Activated CD8-positive, alpha-beta memory T cell treated with anti-CD3 and anti-CD28 coated beads for 1 hour (primary cell): ENCODE measurements at places on chromosomes 11 and 22.

- DNase-seq, result no peak
Observed at GRCh38 chr11:44257338-44258189, 52.4 kb downstream of the ALX4 start.

GRCh38 chr22:44153710-44154109 is 27.0 kb upstream of the PARVG start:
- no peak for DNase-seq

DNA sequence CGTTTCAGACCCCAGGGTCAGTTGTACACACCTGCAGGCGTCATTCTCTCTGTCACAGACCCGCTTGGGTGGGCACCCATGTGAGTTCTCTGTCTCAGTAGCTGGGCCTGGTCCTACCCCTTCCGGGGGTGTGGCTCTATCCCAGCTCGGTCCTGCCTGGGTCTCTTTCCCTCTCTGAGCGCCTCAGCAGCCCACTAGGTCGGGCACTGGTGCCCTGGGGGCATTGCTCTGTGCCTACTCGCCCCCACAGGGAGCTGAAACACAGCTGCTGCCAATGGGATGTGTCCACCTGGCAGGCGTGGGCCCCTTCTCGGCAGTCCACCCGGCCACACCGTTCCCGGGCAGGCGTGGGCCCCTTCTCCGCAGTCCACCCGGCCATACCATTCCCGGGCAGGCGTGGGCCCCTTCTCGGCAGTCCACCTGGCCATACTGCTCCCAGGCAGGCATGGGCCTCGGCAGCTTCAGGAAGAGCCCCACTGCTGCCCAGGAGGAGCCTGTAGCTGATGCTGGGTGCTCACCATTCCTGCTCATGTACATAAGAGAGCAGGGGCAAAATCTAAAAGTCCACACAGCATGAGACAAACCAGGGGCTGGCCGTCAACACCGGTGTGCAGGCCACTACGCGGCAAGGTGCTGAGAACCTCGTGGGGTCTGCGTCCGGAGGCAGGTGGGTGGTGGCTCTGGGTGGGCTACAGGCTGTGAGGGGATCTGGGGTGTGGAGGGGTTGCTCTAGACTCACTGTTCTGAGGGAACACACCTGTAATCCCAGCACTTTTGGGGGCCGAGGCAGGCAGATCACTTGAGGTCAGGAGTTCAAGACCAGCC is 12.3 kb downstream of the MLC1 start:
- no peak for DNase-seq

- DNase-seq, result no peak
Observed at GRCh38 chr22:24417200-24417599, 10.2 kb upstream of the ADORA2A start.

DNA sequence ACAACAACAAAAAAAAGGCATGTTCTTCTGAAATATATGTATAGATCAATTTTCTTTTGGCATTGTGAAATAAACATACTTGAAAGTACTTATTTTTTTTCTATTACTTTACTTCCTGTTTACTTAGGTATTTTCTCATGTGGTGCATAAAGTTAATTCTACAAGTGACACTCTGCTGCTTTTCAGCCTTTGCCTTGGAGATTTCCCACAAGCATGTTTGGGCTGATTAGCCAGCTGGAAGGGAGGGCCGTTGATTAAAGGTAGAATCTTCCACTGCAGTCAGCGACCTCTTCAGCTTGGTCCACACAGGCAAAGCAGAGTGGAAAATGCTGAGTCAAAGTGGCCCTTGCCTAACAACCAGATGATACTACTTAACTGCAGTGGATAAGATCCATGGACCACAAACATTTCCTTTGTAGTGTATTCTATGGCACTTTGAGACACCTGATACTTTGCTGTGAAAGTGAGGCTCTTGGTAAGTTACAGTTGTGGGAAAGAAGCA is 176.0 kb downstream of the ARHGAP42 start:
- no peak for DNase-seq

GRCh38 chr22:46706060-46706459 is 32.0 kb downstream of the CERK start:
- DNase-seq, result no peak

- no peak for DNase-seq
Observed at GRCh38 chr11:11163236-11163635, 189.8 kb downstream of the CSNK2A3 start.

DNA sequence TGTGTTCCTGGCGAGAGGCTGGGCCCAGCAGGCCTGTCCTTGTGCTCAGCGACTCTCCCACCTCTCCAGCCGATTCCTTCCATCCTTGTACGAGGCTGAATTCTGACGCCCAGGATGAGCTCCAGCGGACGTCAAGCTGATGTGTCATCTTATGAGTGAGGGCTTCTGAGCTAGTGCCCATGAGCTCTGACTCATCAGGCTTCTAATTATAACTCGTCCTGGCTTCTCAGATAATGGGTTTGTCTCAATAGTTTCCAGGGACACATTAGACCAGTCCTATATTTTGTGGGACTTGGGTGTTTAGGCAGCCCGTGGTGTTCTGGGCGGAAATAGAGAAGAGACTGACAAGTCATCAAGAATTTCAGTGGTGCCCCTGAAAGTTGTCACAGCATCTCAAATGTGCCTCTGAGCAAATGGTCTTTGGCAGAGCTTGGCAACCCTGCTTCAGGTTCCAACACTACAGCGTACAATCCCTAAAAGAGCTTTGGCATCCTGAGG is 108.2 kb upstream of the CD44 start:
- DNase-seq, result no peak

- no peak for DNase-seq
Observed at GRCh38 chr22:46828323-46828900, 66.0 kb downstream of the TBC1D22A start.

DNA sequence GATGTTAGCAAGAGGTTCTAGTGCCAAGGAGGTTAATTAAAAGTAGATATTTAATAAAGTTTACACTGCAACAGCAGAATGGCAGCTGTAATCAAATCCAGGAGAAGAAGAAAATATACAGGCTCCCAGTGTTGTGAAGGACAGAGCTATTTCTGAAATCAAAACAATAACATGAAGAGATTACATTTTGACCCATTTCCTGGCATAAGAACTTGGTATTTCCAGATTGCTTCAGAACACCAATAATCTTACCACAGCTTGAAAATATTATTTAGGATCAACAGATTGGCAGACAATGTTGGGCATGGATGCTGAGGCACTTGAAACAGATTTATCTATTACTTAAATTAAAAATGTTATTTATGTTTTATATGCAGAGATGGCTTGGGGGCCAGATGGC is 692.5 kb downstream of the KCNA4 start:
- DNase-seq, result no peak

- no peak for DNase-seq
Observed at GRCh38 chr11:44605965-44606364, 40.5 kb downstream of the CD82 start.

GRCh38 chr11:79117488-79117887 is 323.3 kb downstream of the TENM4 start:
- no peak for DNase-seq

GRCh38 chr11:117303646-117304315 is 12.3 kb downstream of the BACE1 start:
- DNase-seq, result no peak

DNA sequence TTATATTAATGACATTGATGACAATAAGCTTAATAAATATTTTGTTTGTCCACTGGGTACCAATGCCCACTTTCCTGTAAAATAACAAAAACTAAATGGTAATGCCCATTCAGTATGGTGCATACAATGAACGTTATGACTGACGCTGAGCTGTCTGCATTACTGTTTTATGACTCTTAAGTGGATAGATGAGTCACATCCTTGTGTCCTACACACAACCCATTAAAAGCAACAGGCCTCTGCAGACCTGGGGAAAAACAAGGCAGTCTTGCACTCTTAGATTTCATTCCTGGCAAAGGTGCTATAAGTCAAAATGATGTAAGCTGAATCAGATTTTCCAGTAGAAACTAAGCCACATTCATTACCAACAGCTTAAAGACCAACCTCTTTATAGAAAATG is 176.3 kb upstream of the TMEM45B start:
- DNase-seq, result no peak

- DNase-seq, result no peak
Observed at GRCh38 chr22:49965091-49966040, 4.8 kb downstream of the PIM3 start.

DNA sequence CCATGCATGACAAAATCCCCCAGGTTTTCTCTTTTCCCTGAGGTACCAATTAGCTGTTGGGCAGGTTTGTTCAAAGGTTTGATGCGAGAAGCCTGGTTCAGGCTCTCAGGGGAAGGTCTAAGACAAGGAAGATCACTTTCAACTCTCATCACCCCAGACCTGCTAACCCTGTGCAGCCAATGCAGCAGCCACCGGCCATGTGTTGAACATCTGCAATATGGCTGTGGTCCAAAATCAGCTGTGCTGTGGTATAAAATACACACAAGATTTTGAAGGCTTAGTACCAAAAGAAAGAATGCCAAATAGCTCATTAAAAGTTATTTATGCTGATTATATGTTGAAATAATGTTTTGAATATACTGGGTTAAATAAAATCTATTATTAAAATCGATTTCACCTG is 58.5 kb downstream of the SMCO4 start:
- DNase-seq, result no peak

- DNase-seq, result no peak
Observed at GRCh38 chr22:19401483-19401882, 30.1 kb downstream of the HIRA start.

DNA sequence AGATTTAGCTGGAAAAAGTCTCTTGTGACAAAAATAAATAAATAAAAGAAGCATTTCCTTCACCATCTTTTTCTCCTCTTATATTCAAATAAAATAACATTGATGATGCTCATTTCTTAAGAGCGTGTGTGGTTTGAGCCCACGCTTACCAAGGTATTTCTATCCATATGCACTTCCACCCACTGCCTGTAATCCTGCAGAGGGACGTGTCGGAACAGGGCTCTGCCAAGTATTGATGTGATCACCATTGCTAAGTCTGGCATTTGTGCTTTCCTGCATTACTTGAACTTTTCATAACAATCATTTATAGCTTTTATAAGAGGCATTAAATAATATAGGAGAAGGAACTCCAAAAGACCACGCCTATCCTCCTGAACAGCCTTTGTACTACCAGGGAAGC is 107.6 kb downstream of the SHANK2 start:
- DNase-seq, result no peak

- DNase-seq, result no peak
Observed at GRCh38 chr22:19576460-19577421, 52.5 kb upstream of the CLDN5 start.

DNA sequence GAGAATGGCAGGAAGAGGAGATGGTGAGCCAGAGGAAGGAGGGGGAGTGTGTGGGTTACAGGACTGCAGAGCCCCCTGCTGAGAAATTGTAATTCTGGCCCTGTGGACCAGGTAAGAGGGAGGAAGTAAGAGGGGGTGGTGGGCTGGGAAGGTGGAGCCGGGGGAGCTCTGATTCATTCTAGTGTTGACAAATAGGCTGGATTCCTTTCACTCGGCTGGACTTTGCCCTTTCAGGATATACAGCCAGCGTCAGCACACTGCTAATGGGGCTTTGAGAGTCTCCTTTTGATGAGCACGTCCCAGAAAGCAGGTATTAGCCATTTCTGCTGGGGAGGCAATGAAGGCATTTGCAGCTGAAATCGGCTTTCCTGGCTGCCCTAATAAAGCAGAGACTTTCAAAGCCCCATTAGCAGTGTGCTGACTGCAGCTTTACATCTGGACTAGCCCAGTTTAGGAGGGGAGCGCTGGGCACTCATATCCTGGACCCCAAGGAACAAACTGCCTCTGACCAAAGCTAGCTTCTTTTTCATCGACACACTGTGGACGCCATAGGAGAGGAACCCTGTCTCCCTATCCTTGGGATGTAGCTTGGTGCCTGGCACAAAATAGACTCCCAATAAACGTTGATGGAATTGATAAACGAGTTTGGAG is 44.8 kb upstream of the CADM1 start:
- DNase-seq, result no peak

DNA sequence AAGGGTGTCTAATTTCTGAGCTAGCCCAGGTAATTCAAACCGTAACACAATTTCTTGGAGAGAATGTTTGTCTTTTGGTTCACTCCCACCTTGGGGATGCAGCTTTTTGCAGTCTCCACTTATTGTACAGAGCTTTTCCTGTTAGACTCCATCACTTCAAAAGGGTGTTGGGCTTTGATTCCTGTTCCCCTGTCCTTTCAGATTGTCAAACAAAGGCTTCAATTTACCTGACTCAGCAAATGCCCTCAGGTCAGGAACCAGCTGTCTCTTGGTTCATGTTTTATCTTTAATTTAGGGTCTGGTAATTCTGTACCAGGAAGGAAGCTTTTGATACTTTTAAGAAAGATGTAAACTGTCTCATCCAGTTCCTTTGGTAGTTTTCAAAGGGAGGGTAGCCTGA is 880.6 kb downstream of the NTM start:
- no peak for DNase-seq

DNA sequence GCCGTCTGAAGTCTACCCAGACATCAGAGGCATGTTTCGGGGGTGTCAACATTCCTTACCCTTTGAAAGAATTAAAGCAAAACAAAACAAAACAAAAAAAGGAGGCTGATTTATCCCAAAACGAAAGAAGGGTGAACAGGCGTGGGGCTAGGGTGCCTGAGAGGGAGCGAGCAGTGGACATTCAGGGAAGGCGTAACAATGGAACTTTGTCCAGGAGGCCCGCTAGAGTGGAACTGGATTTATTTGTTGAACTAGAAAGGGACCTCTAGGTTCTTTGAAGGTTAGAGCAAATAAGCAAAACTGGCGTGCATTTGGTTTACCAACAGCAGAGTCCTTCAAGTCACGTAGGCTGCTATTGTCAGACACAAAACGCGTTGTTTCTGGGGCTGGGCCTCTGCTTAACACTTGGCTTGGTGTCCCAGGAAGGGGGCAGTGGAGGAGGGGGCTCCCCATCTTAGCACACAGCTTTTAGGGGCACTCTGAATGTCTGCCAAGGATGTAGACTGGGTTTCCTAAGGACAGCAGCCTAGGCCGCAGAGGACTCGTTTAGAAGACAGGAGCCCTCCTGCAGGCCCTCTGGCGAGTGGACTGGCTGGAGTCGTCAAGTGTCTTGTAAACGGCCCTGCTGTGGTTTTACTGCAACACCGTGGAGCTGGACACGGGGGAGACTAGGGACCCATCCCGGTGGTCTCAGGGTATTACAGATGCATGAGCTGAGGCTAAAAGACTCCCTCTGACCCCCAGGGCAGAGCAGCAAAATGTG is 203.7 kb upstream of the SORL1-AS1 start:
- DNase-seq, result no peak

GRCh38 chr11:74981888-74982287 is 6.8 kb upstream of the NEU3 start:
- DNase-seq, result no peak

DNA sequence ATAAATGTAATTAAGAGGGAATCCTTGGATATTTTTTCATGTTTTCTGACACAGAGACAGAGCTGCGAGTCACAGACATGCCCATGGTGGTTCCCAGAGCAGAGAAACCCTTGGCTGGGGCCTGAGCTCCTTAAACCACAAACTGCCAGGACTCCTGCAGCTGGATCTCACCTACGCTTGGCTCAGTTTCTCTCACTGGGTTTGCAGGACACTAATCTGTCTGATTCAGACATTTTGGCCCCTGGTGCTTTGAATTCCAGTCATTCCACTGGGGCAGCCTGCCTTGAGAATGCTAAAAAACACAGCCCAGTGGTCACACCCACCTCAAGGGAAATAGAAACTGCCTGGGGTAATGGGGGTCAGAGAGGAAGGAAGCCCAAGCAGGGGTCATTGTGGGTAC is 122.6 kb downstream of the CCDC81 start:
- no peak for DNase-seq
